ENCODE measurements at places on chromosomes 11 and 22.

DNA sequence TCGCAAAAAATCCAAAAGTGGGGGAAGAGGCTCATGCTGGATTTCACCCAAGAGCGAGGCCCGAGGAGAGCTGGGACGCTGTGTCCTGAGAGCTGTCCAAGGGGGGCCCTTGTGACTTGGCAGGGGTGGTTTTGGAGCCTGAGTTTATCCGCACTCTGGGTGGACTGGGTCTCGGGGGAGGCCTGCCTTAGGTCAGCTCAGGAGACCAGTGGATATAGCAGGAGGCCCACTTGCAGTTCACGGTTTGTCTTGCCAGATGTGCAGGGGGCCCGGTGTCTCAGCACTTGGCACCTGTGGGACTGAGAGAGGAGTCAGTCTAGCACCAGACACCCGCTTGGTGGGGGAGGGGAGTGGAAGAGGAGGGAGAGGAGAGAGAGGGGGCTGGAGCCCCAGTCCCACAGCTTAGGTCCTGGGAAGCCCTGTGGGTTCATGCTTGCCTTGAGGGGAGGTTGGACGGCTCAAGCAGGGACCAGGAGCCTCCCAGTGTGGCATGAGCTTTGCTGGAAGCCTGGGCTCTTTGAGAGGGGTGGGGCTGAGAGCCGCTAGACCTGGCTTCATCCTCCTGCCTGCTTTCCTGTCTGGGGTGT, 33.4 kb downstream of the PARVB start:
- peak; percentile 32 for DNase-seq

DNA sequence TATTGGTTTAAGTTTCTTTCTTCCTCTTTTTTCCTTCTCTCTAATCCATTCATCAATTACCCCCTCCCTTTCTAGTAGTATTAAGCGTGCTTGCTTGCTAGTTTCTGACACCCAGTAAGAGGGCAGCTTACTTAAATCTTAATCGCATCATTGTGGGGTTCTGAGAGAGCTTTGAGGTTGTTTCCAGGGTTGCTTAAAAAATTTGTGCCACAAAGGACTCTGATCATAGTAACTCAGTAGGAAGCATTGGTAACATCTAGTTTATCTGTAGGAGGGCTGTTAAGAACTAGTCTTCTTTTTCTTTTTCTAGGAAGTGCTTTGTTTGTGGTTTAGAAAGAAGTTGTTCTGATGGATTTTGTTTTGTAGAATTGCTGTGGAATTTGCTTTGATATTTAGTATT, 45.3 kb downstream of the TMEM135 start:
- no peak for DNase-seq

DNA sequence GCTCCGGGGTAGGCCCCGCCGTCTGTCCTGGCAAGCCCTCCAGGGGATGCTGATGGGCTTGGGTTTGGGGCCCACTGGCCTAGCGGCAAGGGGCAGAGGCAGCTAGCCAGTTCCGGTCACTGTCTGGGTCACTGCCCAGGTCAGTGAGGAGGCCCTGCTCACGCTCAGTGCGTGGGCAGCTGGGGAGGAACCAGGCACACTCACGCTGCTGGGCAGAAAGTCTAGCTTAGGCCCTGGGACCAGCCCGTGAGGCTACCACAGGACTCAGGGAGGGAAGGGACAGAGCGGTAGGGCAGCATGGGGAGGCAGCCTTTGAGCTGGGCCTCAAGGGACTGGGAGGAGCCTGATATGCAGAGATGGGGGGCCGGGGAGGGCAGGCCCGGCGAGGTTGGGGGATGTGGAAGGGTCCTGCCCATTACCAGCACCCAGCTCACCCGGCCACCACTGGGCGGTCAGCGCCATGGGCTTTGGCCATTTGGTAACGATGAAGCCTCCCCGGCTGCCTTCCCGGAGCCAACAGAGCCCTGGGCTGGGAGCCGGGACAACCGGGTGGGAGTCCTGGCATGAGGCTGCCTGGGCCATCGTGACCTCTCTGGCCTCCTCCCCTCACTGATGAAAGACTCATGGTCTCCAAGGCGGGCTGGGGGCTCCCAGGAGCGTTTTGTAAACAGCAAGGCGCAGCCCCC, 14.2 kb downstream of the SHISAL1 start:
- no peak for DNase-seq

DNA sequence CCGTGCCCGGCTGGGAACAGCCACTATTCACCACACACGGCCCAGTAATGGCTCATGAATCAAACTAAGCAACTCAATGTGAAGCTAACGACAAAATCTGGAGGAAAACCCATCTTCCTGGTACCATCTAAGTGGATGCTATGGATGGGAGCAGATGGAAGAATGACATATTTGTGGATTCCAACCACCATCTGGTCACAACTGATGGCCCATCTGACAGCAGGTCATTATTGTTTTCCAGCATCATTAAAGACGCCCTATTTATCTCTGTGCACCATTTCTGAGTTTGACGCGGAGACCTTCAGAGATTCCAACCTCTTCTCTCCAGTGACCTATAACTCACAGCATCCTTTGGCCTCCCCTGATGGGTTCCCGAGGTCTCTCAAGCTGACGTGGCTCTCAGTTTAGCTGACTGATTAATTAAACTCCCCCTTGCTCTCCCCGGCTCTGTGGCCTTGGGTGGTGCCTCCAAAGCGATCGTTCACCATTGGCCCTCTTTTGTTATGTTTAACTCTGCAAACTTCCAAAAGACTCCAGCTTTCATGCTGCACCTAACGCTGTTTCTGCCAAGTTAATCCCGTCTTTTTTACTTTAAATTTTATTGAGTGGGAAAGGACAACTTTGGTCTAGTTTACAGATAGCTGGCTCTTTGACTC, 1514.4 kb downstream of the BRD1 start:
- DNase-seq: no peak

DNA sequence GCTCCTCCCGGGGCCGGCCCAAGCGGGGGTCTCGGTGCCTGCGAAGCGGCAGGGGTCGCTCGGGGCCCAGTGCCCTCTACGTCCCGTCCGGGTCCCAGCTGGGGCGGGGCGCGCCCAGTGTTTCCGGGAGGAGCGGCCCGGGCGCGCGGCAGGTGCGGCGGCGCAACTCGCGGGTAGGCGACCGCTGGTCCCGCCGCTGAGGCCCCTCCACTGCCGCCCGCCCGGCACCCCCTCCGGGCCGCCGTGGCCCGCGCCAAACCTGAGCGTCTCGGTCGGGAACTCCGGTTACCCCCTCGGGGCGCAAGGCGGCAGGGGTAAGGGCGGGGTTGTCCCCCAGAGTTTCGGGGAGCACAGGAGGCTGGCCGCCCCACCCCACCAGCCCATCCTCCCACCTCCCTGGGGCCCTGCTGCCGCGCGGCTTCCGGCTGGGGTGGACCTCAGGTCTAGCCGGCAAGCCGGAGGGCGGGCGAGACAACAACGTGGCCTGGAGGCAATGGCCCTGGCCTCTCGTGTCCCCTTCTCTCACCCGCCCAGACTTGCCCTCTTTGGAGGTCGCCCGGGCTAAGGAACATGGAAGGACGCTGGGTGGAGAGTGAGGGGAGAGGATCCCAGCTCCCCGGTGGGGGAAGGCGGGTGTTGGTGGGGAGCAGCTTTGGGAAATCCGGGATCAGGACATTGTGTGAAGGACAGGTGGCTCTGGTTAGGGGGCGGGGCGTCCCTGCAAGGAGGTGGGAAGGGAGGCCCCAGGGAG, 398 bp upstream of the CRACR2B start:
- DNase-seq: no peak

DNA sequence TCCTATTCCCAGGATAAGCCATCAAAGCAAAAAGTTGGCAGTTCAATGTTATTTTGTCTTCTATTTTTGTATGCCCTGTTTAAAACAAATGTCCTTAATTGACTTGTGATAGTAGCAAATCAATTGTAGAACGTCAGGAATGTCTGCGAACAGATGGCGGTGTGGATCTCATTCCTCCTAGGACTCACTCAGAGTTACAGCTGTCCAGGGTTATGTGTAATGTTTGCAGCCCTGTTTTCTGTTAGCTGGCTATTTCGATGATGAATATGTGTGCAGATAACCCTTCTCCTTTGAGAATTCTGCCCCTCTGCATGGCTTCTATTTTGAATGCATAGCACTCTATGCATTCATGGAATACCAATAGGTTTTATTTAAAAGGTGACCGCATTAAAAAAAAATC, 1248.0 kb upstream of the CNTN5 start:
- no peak for DNase-seq

DNA sequence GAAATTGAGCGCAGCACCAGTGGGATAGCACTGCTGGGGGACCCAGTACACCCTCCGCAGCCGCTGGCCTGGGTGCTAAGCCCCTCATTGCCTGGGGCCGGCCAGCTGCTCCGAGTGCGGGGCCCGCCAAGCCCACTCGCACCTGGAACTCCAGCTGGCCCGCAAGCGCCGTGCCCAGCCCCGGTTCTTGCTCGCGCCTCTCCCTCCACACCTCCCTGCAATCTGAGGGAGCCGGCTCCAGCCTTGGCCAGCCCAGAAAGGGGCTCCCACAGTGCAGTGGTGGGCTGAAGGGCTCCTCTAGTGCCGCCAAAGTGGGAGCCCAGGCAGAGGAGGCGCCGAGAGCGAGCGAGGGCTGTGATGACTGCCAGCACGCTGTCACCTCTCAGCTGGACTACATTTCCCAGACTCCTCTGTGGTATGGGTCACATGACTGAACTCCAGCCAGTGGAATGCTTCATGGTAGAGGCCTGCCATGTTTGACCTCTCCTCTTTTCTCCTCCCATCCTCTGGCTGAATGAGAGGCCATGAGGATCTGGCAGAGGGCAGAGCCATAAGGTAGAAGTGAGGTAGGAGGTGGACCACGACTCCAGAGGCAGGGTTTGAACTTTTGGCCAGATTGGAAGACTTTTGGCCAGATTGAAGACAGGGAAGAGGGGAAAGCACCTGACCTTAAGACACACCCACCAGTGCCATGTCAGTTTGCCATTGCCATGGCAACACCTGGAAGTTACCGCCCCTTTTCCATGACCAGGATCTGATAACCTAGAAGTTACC, 6.2 kb downstream of the MRGPRD start:
- no peak for DNase-seq

DNA sequence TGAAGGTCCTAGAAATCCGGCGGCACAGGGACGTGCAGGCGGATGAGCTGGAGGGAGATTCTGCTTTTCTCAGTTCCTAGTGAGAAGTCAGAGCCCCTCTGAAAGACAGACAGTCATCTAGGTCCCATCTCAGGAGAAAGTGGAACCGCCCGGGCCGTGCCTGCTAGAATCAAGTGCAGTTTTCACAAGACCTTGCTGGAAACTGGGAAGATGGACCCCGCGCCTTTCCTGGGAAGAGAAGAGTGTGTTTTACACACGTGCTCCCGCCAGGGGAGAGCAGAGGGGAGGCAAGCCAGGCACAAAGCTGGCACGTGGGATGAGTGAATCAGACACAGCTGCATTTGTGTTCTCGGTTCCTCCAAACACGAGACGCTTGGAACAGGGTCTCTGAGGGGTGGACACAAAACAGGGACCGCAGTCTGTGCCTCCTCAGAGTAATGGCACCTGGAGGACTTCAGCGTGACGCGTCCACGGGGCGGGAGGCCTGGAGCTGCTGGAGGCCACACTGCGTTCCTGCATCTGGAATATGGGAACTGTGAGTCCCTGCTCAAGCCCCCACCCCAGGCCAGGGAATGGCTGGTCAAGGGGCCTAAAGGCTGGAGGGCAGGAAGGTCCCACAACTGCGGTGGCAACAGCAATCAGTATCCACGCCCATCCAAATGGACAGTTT, 218.3 kb downstream of the BRD1 start:
- DNase-seq: no peak
